ENCODE measurements at places on chromosomes 2 and 18. TPM values are rescaled to one million over a fixed set of nuclear protein-coding genes. Genes with fewer than 3 reads are reported as not detected.

DNA sequence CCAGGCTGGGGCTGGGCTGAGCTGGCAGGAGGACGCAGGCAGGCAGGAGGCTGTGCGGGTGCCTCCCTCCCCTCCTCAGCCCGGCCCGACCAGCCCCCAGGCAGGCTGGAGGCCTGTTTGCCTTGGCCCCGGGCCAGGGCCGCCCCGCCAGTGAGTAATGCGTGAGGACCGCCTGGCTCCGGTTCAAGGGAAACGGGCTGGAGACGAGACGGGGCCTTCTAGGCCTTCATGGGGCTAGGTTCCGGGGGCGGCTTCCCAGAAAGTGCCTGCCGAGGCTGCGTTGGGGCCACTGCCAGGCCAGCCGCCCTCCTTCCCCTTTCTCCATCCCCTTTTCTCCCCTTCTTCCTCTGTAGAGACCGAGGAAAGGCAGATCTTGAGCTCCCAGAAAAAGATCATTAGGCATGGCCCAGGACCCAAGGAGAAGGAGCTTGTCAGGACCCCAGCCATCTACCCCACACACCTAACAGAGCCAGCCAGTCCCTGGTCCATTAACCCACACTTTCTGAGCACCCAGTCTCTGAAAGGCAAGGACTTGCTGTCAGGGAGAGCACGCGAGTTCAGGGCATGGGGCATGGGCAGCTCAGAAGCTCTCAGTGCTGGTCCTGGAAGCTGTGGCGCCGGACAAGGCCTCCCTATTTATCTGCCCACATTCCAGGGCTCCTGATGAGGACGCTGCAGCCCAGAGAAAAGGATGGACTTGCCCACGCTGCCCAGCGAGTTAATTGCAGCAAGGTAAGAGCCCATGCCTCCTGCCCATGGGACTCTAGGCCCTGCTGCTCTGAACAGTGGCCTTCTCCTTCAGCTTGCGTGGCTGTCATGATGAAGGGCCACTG lies 48.5 kb downstream of the SMAD7 start:
- DNase-seq: no peak

DNA sequence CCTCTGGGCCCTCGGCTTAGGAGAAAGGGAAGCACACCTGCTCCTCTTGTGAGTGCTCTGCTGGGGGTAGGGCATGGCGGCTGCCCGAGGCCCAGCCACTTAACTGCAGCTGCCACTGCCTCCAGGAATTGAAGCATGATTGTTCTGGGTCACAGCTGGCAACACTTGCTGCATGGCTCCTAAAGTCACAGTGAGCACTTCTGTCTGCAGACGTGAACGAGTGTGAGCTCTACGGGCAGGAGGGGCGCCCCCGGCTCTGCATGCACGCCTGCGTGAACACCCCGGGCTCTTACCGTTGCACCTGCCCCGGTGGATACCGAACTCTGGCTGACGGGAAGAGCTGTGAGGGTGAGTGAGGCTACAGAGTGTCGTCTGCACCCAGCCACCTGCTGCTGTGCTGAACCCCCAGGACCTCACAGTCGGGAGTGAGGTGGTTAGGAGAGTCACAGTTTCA lies 44.4 kb downstream of the FBLN7 start:
- DNase-seq: no peak

DNA sequence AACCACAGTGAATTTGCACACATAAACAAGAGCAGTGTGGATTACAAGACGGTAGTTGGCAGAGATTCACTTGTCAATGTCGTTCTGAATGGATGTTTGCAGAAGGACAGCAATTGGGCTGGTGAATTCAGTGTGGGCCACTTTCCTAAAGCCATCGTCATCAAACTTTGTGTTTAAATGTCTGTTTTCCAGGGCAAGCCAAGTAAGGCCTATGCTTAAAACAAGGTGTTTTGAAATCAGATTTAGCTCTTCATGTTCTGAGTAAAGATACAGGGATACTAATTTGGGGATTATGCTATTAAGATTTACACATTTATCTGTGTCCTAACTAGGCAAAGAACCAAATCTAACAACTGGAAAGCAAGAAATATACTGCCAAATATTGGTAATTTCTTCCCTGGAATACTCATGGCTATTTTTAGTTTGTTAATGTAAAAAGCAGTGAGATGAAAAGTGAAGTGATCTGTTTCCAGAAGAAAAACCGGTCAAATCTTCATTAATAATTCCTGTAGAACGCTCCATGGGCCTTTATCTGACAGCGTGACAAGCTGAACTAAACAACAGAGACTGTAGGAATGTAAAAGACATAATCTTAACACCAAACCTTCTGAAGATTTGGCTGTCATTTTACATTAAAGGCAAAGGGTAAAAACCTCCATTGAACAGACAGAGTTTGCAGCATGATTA lies 175.7 kb downstream of the ICOS start:
- DNase-seq: no peak

DNA sequence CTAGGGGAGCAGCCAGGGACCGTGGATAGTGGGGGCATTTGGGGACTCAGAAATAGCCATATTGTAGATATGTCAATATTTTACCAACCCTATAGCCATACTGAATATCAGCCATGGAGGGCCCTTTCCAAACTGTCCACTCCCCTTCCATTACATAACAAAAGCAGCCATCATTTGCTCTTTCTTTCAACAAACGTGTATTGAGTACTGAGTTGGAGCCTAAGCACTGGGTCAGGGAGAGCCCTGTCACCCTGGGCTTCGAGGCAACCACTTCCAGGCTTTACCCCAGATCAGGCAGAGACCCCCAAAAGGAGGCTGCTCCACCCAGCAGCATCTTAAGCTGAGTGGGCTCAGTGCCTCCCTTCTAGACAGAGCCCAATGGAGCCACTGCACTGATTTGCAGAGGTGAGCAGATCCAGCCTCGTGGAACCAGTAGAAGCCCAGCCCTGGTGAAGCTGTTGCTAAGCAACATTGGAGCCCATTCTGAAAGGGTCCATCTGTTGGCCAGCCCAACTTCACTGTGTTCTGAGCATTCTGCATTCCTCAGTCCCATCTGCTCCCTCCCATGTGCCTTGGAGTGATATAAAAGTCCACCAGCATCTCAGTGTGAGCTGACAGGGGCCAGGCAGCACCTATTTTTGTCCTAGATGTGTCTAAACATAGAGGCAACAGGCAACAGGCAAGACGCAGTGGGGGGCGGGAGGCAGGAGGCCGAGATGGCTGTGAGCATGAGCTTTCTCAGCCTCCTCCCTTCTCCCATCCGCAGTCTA lies 112.1 kb downstream of the PLB1 start:
- no peak for DNase-seq

DNA sequence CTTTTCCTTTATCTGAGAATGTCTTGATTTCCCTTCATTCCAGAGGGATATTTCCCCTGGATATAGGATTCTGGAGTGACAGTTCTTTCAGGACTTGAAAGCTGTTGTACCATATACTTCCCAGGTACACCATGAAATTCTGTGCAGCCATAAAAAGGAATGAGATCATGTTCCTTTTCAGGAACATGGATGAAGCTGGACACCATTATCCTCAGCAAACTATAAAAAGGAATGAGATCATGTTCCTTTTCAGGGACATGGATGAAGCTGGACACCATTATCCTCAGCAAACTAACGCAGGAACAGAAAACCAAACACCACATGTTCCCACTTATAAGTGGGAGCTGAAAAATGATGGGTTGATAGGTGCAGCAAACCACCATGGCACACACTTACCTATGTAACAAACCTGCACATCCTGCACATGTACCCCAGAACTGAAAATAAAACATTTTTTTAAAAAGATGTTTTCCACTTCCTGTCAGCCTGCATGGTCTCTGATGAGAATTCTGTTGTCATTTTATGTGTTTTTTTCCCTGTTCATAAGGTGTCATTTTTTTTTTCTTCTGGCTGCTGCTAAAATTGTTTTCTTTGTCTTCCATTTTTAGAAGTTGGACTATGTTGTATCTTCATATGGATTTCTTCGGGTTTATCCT lies 133.3 kb downstream of the DNAH6 start:
- no peak for DNase-seq

DNA sequence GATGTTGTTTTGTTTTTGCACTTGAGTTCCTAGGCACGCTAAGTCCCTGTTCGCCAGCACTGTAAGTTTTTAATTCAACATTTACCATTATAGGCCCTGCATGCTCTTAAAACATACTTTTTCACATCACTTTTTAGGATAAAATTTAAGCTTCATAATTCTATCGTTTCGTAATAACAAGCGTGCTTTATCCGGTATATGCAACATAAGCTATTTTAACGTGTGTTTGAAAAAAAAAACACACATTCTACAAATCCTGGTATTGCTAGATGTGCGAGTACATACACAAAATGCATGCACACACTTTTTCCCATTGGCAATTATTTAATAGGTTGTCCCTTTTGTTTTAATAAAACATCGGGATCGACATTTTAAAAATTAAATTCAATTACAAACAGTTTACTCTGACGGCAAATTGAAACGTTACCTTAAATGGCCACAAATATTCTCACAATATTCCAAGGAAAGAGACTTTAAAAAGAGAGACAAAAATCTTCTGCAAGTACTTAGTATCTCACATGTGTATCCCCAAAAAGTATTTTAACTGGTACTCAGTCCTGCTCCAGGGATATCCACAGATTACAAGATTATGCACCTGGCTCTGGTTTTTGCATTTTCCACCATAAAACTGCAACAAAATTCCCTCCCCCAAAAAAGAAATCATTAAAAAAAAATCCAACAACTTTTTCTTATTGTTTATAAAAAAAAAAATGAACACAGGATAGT lies 1.0 kb upstream of the TCF4 start:
- DNase-seq: no peak

DNA sequence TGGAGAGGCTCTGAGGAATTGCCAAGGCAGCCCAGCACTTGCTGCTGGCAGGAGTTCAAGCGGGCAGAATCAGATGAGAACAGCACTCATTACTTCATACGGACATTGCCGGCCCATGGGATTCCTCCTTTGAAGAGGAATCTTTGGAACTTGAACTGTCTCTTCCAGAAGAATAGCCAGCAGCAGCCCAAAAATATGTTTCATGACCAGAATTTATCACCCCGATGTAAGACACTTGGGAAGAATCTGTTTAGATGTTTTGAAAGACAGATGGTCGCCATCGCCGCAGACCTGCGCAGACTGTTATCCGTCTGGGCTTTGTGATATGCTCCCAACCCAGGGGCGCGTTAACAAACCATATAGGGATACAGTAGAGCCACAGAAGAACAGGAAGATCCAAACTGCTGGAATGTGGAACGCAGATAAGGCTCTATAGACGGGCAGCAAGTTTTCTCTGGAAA lies 3.7 kb upstream of the ADI1 start:
- DNase-seq: no peak

DNA sequence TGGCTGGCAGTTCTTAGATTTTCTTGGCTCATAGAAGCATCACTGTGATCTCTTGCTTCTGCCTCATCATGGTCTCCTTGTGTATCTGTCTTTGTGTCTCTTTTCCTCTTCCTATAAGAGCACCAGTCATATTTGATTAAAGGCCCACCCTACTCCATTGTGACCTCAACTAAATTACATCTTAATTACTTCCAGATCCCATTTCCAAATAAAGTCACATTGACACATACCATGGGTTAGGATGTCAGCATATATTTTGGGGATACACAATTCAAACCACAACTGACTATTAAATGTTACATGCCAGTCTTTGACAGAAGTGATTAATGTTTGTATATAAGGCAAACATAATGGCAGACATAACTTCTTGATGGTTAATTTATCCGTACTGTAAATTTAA lies 27.3 kb upstream of the TMX3 start:
- no peak for DNase-seq

GRCh38 chr2:225040856-225041206 lies 1.4 kb downstream of the DOCK10 start:
- DNase-seq: no peak

DNA sequence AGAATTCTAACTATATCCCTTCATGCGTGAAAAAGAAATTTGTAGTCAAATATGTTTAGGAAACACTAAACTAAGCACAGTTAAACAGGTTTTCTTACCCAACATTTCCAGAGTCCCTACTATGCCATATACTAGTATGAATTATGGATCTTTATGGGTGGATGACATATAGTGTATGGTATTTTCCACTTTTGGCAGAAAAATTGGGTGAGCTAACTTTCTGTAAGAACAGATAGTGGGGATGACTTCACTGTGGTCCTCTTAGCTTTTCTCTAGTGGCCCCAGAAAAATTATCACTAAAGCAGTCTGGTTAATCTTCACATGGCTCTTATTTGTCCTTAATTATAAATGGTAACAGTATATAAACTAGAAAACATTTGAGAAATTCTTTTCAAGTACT lies 240.0 kb upstream of the GULP1 start:
- DNase-seq: no peak

- peak; percentile 79 for DNase-seq
Measured at GRCh38 chr18:31685097-31686082, 1.0 kb upstream of the B4GALT6 start.

DNA sequence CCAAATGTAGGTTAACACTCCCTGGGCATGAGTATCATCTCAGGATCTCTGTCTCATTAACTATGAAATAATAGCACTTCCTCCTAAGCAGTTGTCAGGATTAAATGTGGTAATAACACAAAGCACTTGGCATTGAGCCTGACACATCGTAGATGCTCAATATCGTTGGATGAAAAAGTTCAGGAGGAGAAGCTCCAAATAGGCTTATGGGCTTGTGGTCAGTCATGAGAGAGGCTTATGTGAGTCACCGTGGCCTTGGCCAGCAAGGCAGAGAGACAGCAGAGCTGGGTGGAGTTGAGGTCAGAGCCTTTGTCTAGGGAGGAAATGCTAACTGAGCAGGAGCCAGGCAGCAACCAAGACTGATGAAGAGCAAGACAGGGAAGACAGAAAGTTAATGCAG lies 68.3 kb upstream of the PPM1B start:
- no peak for DNase-seq

GRCh38 chr2:180662941-180663471 lies 317.4 kb upstream of the UBE2E3 start:
- no peak for DNase-seq

- no peak for DNase-seq
Measured at GRCh38 chr2:241541564-241542277, 16.8 kb upstream of the BOK start.

ACVR1C gene
- 2.1 TPM for total RNA-seq

SPDYA gene
- total RNA-seq: 2.0 TPM

TMEFF2 gene
- not detected for total RNA-seq

OSR1 gene
- total RNA-seq: 3.0 TPM

ATG16L1 gene
- total RNA-seq: 20.1 TPM

VSNL1 gene
- 0.60 TPM for total RNA-seq

WNT10A gene
- 1.2 TPM for total RNA-seq

SPP2 gene
- total RNA-seq: not detected

TUBB8B gene
- 0.91 TPM for total RNA-seq

RGPD3 gene
- total RNA-seq: 0.27 TPM

TSPYL6 gene
- not detected for total RNA-seq

CHST10 gene
- total RNA-seq: not detected

GALNT14 gene
- total RNA-seq: not detected

MYCN gene
- total RNA-seq: 46.6 TPM

Data from Caco-2 (cell line).